Substantia nigra (tissue), 51 donors: ENCODE measurements at places on chromosomes 3 and 15.

DNA sequence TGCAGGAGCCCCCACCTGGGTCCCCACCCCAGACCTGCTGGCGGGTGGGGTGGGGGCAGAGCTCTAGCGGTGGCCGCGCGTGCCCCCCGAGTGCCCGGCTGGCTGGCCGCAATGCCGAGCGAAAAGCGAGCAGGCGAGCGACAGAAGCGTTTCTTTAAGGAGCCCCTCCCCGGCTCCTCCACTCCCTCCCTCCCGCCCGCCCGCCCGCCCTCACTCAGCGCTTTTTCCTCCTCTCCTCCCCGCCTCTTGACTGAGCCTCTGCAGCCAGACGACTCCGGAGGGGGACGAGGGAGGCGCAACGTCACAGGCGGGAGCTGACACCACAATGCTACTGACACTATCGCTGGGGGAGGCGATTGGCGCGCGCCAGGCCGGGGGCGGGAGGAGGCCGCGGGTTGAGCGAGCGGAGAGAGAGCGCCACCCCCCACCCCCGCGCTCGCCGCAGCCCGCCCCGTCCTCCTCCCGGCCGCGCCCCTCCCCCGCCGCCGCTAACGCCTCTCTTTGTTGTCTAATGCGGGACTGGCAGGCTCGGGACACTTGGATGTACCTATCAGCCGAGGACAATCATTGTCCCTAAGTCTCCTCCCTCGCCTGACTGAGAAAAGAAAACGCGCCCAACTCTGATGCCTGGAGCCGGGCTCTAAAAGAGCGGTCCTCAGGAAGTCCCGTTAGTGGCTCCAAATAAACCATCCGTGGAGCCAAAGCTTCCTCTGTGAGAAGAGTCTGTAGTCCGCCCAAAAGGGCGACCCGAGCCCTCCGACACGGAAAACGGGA is at the start of gene MEX3B:
Gene MEX3B, minus strand, starts transcription at position 127 of the 774 bp plus-strand sequence. CDS start 313 bp downstream, outside the sequence.
- DNase-seq, result peak; percentile 83

GRCh38 chr15:40789119-40789518 is 17.8 kb upstream of the ZFYVE19 start:
- DNase-seq, result no peak

- DNase-seq, result no peak
These were observed 10.6 kb upstream of the KIF23 start for GRCh38 chr15:69403594-69403993.

- no peak for DNase-seq
These were observed 20.7 kb downstream of the CCDC12 start for GRCh38 chr3:46955801-46956259.

DNA sequence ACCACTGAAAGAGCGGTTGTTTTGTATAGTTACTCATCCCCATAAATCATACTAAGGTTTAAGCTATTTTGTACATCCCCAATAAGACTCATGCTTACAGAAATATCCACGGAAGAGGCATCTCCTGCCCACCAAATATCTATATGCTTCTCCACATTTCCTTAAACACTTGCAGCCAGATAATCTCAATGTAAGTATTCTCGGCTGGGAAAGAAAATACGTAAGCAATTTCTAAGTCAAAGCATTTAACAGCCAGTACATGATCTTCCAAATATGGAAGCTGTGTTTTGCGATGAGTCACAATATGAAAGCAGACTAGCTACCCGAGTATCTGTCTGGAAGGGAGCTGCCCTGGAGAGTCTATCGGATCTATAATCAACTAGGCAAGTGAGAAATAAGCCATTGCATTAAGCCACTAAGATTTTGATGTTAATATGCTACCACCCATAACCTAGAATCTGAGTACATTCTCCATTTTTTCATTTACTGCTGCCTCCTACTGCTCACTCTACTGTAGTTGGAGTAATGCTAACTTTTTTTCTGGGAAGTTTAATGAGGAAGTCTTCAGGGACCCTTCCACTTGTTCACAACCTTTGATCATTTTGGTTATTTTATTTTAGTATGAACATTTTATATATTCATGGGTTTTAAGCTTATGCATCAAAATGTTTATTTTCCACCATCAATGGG is 26.9 kb upstream of the ZMAT3 start:
- DNase-seq, result no peak

- DNase-seq, result no peak
These were observed 65.4 kb upstream of the P2RY1 start for GRCh38 chr3:152769523-152769922.

DNA sequence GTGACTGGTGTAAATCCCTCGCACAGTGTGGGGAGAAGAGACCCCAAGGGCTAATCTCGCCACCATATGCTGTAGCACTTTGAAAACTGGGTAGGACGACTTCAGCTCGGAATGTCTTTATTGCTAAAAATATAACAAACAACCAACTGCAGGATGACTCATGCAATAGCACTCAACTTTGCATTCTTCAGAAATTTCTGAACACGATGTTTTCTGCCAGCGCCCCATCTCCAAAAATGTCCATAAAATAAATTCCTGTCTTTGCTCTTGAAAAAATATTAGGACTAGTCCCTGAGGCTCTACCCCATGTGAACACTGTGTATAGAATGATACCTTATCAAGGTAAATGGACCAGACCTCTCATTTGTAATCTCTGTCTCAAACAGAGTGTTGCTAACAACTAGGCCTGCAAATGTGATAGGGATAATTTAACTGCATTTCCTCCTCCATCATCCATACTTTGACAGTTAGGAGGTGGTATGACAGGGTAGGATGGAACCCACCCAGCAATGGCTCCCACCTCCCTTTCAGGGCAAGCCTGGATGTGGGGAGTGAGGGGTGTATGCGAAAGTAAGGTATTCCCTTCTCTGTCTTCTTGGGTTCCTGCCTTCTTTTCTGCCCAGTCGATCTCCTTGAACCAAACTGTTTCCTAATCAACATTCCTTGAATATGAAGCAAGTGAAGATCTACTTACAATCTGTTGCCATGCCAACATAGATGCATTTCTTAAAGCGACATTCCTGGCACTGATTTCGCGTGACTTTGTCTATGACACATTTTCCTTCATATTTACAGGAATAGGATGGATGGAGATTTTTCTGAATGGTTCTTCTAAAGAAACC is 201.1 kb downstream of the NR1D2 start:
- DNase-seq, result no peak

DNA sequence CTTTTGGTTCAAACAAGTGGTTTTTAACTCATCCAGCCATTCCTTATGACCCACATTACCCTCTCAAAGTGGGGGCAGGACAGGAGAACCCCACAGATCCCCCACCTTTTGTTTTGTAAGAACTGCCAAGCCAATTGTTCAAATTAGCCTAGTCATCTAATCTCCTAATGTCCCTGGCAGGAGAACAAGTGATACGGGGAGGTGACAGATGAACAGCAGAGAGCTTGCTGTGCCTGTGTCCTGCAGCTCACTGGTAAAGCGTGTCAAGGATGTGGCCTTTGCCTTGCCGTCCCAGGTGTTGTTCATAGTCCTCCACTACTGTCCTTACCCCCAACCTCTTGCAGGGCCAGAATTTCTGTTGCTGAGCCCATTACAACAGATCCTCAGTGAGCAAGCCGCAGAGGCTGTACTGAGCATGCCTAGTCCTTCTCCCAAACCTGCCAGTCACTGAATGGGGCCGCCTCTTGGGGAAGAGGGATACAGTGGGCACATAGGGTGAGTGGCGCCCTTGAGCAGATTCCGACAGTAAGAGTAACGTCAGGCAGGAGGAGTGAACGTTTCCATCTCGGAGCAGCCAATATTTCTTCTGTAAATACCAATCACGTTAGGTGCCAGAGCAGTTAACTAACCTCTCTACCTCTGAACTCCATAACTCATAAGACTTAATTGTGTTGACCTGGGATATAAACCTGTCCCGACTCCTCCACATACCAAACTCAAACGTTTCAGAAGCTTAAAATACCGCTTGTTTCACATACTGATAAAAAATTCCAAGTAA is 87.4 kb downstream of the ITPR1 start:
- DNase-seq, result no peak

GRCh38 chr3:31615071-31615875 is 82.5 kb downstream of the STT3B start:
- DNase-seq, result no peak

DNA sequence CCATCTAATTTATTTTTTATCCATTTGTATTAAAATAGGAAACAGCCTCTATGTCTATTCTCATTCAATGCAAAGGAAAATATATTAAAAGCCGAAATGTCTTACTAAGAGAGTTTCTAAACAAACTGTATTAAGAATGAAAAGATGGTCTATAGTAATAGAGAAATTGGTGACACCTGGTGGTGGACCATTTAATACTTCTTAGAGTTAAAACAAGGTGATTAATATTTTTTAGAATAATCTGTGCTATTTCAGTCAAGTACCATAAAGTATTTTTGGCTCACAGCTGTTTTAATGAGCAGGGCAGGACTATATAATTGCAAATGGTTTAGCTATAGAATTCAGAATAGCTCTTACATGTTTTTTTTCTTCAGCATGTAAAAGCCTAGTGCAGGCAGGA is 55.7 kb downstream of the SYNPR start:
- no peak for DNase-seq

GRCh38 chr3:178078953-178079352 is 457.3 kb upstream of the KCNMB2 start:
- peak; percentile 2 for DNase-seq

DNA sequence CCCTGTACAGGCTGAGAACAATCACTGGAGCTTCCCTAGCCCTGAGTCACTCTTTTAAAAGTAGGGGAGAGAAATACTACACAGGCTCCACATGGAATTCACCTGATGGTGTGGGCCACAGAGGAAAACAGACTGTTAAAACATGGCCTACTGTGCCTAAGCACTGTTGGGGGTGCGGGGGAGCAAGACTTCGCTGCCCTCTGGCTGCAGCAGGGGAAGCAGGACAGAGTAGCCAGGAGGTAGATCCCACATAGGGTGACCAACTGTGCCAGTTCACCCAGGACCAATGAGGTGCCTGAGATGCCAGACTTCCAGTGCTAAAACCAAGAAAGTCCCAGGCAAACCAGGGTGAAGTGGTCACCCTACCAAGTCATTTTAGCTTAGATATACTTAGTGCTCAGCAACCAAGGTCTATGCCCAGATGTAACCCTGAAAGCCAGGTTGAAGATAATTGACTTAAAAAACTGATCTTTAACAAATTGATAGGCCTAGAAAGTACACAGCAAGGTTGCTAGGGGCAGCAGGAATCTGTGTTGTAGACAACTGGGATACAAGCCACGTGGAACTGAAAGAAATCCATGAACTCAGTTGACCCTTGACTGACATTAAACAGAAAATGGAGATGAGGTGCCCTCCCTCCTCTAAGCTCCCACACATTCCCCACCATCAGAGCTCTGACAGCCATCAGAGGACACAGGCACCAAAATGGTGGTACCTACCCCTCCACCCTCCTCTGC is 344.2 kb upstream of the PPP2R3A start:
- DNase-seq, result no peak

- no peak for DNase-seq
These were observed 51.6 kb upstream of the CMTM7 start for GRCh38 chr3:32340039-32340438.
